Glomerular endothelial cell (primary cell): ENCODE measurements at places on chromosomes 12 and 14. TPM values are rescaled to one million over a fixed set of nuclear protein-coding genes. Genes with fewer than 3 reads are reported as not detected.

MED13L gene
- total RNA-seq, result 54.6 and 57.5 TPM in 2 replicates

DNA sequence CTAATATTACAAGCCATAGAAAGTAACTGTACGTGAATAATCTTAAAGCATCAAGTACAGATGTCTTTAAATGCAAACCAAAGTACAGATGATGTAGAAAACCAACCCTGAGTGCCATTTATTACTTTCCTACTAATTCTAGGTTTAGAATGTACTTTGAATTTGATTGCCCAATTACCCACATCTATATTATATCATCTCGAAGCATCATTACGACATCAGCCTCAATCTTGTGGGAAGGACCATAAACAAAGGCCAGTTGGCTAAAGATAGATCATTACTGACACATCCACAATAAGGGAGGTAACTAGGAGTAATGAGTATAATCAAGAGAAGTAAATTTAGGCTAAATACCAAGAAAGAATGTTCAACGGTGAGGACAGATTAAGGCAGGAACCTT, 478.9 kb downstream of the BCAT1 start:
- DNase-seq, result no peak

DNA sequence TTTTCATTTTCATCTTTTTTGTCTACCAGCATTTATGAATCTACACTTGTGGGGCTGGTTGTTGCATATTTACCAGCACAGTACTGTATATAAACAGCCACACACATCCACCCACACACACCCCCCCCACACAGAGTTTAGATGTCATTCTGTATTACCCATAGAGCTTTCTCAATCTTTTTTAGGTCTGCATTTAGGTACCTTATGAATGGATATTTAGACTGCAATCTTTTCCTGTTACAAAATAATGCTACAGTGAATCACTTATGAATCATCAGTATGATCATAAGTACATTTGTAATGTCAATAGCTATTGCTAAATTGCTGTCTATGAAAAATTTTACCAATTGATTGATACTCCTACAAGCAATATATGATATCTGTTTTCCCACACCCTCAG, 67.3 kb upstream of the STK38L start:
- DNase-seq, result no peak

DNA sequence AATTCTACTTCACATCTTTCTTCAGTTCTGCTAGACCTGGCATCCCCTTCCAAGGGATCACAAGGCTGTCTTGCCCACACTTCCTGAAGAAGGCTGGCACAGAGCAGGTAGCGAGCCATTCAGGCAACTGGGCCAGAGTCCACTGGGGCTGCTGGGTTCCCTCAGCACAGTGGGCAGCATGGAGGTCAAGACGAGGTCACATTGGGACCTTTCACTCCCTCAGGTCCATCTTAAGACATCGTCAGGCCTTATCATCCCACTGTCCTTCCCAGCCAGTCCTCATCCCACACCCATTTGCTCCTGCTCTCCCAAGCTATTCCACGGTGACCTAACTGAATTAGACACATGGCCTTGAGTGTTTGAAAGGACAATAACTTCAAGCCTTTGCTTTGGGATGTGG, 143.1 kb upstream of the HIF1A start:
- DNase-seq, result no peak

GRCh38 chr14:22932146-22932545, 3.0 kb upstream of the PRMT5 start:
- DNase-seq, result no peak

DNA sequence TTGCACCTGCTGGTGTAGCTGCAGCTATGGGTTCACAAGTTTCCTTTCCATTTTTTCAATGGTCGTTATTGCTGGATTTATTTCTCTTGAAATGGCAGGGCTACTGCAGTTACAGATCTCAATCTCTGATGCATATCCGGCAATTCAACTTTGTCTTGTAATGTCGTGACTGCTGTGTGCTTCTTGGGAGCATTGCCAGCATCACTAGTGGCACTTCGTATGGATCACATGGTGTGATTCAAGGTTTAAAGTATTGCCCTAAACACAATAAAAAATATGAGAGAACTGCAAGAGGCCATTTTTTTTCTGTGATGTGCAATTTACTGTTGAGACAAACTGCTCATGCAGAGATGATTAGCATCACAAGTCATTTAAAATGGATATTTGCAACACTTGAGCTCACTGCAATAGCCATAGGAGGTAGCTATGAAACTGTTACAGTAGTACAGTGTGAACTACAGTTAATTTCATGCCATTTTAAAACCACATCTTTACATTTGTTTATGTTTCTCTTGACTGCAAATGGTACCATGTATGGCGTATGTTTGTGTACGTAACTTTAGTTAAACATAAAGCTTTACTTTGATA, 217.4 kb upstream of the PDE3A start:
- peak; percentile 95 for DNase-seq

DNA sequence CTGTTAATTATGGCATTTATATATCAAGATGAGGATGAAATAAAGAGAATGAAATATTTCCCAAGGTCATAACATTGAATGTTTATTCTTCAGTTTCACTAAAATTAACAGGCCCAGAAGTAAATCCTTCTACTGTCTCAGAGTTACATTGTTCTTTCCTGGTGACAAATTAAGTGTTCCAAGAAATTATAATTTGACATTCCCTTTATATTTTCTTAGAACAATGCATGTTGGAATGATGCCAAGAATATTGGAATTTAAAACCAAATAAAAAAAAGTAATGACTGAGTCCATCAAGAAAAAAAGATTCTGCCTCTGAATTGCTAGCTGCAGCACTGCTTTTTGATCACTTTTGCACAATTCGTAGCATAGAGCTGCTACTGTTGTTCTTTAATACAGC, 152.1 kb downstream of the METTL25 start:
- no peak for DNase-seq

KIF5A gene
- 0.06 and 0.10 TPM in 2 replicates for total RNA-seq

GRCh38 chr12:67541625-67541991, 106.9 kb upstream of the DYRK2 start:
- DNase-seq, result no peak

DNA sequence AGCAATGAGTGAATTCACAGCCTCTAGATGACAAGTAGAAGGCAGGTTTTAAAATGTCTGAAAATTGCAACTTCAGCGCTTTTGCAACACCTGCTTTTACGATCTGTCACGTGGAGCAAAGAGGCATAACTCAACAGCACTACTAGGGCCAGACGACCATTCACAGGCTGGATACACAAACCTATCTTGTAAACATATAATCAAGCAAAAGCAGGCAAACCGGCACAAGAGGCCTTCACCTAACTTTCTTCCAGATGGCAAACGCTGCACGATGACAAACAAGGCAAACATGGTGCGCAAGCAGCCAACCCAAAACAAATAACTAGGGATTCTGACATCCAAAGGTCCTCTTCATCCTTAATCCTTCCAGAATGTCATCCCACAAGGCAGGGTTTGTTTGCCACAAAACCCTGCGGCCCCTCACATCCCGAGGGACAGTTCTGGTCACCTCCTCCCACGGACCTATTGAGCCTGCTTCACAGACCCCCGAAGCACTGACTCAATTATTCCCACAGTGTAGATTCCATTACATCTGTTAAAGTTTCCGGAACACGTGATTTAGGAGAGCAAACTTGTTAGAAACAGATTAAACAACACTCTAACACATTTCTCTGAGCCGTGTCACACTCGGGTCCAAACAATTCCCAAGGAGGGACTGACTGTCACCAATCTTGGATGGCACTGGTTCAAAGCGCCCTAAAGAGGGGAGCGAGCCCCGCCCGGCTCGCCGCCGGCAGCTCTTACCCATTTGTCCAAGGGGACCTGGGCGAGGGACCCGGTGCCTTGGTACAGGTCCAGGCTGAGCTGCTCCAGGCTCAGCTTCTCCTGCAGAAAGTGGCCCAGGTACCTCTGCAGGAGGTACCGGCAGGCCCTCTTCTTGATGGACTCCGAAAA, 823 bp downstream of the ATG2B start:
- DNase-seq, result no peak

DNA sequence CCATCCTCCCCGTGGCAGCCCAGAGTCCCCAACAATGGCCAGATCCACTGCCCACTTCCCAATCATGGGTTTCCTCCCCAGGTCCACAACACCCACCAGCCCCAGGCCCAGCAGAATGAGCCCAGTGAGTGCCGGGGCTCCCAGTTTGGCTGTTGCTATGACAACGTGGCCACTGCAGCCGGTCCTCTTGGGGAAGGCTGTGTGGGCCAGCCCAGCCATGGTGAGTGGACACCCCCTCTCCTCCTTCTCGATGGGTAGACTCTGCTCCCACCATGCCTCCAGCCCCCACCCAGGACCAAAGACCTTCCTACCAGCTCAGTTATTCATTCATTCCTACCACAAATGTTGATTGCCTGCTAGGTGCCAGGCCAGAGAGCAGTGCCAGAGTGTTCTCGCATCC, 23.8 kb downstream of the PAPLN start:
- no peak for DNase-seq

GRCh38 chr12:107406932-107407331, 278.7 kb upstream of the PWP1 start:
- DNase-seq, result no peak

DNA sequence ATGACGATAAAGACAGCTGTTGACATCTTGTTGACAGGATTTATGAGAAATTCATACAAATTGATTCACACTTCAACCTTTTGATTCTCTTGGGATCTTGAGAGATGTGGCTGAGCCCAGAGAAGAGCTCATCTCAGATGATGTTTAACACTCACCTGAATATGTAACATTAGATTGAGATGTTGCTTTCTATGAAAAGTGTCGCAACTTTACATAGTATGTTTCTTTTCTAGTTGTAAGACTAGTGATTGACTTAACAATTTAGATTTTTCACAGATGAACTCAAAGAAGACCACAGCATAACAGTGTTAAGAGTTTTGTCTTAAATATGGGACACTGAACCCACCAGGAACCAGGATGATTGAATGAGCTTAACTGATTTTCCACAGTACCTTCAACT, 40.6 kb upstream of the P2RX7 start:
- no peak for DNase-seq

CMA1 gene
- total RNA-seq, result not detected in 2 replicates

DNA sequence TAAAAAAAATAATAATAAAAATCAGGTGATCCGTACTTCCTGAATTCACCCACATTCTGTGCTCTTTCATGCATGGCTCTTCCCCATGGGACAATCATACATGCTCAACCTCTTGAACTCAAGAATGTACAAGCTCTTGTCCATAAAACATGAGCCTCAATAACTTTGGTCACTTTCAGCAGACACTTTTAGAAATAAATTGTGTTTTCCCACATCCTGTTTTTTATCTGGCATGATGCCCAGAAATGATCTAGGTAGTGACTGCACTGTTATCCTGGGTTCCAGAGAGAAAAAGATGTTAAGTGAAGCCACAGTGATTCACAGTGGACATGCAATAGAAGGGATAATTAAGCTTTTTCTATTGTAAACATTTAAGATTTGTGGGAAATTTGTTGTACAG, 537.6 kb upstream of the TMEM132C start:
- DNase-seq, result no peak

NUAK1 gene
- 55.3 and 68.8 TPM in 2 replicates for total RNA-seq

GRCh38 chr12:96751626-96752025, 155.4 kb upstream of the NEDD1 start:
- no peak for DNase-seq

TMTC2 gene
- total RNA-seq, result 6.2 and 8.8 TPM in 2 replicates

TMCC3 gene
- total RNA-seq, result 20.5 and 20.7 TPM in 2 replicates

- no peak for DNase-seq
These were observed 1165.4 kb downstream of the TMEM121 start for GRCh38 chr14:106691601-106692291.

- DNase-seq, result no peak
These were observed 55.3 kb upstream of the ATF1 start for GRCh38 chr12:50708631-50709030.
